ENCODE measurements at places on chromosomes 11 and 22. TPM values are rescaled to one million over a fixed set of nuclear protein-coding genes. Genes with fewer than 3 reads are reported as not detected.

GRCh38 chr11:7643314-7643713 is 30.0 kb downstream of the CYB5R2 start:
- no peak for DNase-seq

DNA sequence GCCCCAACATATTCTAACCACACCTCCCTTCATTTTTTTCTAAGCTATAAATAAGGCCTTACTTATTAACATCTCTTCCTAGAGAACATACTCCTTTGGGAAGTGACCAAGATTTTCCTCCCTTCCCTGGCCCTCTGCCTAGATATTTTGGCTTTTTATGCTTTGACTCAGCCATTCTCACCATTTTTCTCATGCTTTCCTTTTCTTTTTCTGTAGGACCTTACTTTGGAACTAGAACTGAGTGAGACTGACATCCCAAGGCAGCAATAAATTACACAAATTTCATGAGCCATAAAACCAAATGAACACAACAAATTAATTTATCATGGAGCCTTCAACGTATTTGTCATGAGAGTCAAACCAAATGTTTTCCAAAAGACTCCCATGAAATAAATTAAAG is 142.7 kb upstream of the CTSC start:
- peak; percentile 21 for DNase-seq

GRCh38 chr11:22130462-22131053 is 62.3 kb upstream of the ANO5 start:
- no peak for DNase-seq

DNA sequence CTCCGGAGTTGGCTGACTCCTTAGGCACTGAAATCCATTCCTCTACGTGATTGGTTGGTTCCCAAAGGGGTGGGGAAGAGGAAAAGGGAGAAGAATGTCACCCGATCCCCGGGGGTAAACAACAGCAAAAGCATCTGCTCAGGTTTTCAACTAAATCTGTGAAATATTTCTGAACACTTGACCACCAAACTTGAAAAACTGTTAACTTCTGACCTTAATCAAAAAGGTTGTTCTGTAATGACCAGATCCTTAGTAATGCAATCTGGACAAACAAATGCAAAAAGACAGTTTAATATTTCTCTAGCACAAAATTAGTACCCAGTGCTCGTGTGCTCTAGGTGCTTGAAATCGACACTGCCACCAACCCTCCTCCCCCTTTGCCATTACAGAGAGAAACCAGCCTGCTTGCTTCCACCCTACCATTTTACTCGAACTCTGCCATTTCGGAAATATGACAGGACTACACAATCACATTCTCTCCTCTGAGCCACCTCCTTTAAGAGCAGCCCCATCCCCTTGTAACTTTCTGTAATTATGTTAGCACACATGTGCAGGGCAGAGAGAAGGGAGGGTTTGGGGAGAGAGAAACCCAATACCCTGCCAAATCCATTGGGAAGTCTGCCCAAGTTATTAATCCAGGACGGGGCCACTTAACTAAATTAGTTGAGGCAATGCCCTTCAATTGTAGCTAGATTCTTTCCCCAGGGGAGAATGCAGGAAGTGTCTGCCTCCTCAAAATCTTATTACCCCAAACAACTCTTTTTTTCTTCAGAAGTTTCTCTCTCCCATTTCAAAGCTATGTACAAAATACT is 113.8 kb downstream of the RBFOX2 start:
- peak; percentile 85 for DNase-seq

DNA sequence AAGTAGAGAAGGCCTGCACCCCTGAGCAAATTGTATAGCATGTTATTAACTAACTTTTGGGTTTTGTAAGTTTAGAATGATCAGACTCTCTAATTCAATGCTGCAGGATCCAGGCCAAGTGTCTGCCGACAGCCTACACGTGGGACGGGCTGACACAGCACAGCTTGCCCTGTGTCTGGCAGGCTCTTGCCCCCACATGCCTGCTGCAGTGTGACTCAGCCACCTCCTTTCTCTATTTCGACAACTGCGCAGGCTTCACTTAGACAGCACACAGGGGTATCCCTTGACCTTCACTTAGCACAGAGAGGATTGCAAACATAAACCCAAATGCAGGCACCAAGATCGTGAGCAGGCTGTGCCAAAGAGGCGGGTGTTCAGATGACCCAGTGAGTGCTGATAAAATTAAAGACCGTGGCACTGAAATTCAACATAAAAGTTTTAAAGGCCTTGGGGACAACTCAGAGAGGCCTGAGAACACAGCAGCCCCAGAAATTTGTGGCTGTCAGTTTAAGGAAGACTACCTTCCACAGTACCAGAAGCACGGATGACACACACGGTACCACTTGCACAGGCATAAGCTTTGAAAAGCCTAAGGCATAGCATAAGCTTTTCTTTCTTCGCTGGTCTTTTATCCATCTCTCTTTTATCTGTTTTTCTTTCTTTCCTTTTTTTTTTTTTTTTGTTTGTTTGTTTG is 37.8 kb downstream of the SCN3B start:
- DNase-seq = no peak

DNA sequence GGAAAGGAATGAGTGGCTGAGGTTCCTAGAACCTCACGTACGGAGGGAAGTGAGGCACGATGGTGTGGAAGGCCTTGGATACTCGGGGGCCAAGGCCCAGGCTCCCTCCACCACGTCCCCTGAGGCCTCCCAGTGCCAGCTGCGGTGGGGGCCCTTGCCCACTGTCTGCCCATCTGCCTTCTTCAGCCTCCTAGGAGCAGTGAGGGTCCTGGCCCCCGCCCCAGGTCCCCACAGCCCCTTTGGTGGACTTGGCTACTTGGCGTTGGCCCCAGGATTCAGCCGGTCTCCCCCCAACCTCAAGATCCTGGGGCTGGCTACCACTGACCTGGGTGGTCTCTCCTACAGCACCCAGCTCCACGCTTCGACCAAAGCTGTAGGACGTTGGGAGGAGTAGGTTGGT is 373.6 kb downstream of the TBC1D22A start:
- no peak for DNase-seq

- DNase-seq = no peak
Observed at GRCh38 chr11:124879493-124880289, 14.5 kb downstream of the ROBO3 start.

DNA sequence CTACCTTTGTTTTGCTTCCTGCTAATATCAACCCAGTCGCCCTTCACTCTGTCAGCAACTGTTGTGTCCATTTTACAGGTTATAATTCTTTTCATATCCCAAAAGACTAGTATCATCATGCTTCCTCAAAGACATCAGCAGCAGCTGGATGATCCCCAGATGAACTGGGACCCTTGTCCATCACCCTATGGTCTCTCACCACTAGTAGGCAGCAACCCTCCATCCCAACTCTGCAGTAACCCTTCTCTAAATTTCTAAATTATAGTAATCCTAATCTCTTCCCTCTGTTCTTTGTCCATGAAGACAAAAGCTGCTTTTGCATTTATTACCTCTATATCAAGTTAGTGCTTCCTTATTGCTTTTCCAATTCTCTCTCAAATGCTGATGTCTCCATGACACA is 1025.8 kb downstream of the FAM181B start:
- no peak for DNase-seq

DNA sequence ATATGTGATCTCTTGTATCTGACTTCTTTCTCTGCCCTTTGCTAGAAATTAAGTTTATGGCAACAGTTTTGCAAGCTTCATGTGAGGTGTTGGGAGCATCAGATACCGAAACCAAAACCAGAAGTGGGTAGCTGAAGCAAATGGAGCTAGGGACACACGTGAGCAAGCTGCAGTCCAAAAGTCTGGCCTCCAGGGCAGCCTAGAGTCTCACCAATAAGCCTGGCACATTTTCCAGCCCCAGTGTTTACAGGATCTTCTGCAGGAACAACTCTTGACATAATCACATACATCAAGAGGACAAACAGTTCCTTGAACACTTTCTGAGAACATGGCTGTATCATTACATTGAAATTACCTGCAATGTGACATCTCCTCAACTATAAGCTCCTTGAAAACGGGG is 114.1 kb downstream of the LARGE1 start:
- no peak for DNase-seq

Gene OR51A2
- total RNA-seq = not detected

Gene FOLR1
- total RNA-seq = 7.3 TPM

Measured in Caki2 (cell line).